ENCODE measurements at places on chromosomes 3 and 15.

DNA sequence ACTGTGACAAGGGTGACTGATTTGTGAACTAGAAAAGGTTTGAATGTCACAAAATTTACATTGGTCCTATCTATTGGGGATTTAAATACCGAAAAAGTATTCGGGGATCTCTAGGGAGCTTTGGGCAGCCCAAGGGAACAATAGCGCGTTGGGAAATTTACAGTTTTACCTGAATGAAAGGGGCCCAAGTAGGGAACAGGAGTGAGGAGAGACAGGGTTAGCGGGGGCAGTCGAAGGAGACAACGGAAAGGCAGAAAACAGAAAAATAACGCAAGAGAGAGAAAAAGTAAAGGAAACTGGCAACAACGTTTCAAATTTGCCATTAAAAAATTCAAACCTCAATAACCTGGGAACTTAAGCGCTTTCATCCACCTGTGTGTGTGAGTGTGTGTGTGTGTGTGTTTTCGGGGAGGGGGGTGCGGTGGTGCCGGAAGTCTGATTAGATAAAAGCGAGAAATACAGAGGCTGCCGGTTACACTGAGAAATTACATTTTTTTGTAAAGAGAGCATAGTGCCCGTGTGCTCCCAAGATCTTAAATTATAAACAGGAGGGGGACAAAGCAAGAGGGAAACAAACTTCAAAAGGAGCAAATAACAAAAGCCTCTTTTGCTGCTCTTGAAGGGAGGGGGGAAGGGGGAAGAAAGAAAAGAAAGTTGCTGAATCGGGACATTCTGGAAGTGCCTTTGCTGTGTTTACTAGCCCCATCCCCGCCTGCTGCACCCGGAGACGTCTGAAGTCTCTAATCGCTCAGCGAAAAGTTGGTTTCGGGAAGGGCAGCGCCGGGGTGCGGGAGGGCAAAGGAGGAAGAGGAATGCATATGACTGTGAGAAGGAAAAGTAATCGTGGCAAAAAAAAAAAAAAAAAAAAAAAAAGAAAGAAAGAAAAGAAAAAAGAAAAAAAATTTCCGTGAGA, 721 bp upstream of the ZIC1 start:
- no peak for DNase-seq

DNA sequence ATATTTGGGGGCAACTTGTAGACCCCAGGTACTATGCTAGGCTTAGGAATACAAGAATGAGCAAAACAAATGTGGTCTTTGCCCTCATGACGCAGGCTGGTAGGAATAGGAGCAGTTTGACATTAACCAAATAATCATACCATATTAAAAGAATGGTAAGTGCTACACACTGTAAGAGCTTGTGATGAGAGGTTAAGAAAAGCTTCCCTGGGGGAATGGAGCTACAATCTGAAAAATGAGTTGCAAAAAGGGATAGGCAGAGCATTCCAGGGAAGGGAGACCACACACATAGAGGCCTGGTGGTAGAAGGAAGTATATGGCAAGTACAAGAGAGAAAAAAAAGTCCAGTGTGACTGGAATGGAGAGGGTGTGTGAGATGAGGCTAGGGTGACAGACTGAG, 37.3 kb downstream of the TMOD3 start:
- DNase-seq: no peak

DNA sequence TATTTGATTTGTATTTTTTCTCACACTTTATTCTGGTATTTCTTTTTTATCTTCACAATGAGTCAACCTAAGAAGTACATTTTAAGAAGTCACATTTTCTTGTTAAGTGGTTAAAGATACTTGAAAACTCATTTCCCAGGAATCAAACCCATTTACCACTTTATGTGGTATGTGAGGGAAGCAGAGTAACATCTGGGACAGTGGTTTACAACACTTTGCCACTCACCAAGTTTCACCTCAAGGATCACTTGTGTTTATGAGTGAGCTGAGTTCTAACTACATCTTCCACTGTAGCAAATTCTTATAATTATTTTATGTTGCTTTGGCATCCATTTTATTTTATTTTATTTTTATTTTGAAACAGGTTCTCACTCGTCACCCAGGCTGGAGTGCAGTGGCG, 53.8 kb downstream of the IGSF11 start:
- no peak for DNase-seq

DNA sequence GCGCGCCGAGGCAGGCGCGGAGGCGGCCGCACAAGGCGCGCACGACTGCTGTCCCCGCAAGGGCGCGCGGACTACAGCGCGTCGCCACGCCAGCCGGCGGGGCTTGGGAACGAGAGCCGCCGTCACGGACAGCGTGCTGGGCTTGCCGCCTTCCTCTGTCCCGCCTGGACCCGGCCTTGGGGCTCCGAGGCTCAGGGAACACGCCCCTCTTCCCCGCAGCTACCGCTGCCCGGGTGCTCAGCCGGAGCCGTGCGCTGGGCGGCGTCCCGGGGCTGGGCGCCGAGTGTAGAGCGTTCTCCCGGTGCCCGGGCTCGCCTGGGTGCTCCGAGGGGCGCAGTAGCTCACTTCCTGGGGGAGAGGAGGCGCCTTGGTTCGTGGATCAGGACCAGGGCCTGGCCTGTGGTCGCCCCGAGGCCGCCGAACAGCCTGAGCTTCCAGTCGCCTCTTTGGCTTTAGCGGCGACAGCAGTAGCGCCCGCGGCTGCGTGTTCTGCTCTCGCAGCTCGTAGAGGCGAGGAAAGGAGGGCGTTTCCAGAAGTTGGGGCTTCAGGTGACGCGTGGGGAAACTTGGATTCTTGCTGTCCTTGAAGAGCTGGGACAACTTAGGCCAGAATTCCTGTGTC, 226.7 kb upstream of the C2CD4B start:
- no peak for DNase-seq

- DNase-seq: no peak
Observed at GRCh38 chr15:25652704-25653103, 210.4 kb downstream of the ATP10A start.

DNA sequence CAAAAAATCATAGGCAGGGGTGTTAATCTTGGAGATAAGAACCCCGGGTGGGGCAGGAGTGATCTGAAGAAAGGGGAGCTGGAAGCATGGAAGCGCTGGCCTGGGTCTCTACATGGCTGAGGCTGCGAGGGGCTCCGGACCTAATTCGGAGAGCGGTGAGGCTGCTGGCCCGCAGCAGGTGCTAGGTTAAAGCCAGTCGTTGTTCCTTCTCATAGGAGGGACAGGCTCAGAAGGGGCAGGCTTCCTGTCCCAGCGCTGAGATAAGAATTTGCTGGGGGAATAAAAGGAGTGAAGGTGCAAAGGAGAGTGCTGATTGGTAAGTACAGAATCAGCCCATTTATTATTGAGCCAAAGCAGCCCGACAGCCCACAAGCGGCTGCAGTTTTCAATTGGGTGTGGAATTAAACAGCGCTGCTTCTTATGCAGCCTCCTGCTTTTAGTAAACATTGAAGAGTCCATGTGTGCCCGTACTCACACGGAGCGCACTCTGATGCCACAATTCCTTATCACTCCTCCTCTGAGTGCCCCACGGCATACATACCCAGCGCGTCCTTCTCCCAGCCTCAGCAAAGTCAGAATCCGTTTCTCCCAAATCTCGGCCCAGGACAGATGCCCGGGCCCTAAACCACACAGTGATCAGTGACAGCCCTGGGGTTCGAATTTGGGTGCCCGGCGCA, 17.1 kb downstream of the CHST13 start:
- DNase-seq: no peak

DNA sequence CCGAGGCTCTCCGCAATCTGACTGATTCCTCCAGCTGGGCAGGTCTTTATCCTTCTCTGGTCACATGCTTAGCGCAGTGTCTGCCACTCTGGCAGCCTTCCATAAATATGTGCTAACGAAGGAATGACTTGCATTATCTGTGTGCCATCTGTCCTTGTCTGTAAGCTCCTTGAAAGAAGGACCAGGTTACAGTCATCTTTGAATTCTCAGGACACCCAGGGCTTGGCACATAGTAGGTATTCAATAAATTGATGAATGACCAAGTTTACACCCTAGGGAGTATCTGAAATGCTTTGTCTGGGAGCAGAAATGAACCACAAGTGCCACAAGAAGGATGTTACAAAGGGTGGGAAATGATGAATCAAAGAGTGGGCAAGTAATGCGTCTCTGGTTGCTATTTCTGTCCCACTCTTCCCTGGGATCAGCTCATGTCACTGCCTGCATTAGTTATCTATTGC, 16.5 kb upstream of the FAM3D start:
- DNase-seq: peak; percentile 40

DNA sequence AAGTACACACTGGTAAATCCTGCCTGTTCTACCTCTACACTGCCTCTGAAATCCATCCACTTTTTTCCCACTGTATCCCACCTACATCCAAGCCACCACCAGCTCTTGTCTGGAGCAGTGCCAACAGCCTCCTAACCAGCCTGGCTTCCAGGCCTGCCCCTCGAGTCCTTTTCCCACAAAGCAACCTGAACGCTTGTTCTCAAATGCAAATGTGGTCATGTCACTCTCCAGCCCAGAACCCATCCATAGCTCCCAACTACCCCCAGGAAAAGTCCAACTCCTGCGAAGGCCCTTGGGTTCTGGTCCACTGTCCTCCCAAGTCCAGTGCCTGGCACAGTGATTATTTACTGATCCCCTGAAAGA, 83.8 kb downstream of the SEMA5B start:
- no peak for DNase-seq

DNA sequence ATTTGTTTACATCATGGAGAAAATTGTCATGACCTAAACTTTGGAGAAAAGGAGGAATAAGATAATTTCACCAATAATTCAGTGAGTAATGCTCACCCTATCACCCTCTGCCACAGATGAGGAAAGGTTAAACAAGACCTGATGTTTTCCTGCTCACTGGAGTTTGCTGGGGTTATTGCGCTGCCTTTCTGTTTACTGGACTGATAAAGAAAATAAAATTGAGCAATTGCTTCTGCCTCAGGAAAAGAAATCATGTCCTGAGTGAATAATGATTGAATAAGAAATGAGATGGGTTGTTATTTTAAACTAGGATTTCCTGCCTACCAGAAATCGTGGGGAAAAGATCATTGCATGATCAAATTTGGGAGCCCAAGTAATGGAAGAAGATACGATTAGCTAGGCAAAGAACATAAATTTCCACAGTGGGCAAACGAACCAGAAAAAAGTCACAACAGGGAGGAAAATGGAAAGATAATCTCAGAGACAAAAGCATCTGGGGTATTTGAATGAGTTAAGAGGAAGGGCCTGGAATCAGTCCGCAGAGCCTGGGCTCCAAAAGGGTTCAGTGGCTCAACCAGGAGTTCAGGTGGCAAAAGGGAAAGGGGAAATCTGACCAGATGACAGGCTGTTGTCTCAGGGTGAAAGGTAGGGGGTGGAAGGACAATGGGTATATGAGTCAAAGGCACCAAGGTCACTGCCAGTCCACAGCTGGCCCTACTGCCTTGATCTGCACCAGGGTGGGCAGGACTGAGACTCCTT, 146.8 kb downstream of the FAM43A start:
- no peak for DNase-seq

GRCh38 chr3:87437765-87438164, 161.4 kb upstream of the POU1F1 start:
- no peak for DNase-seq

- peak; percentile 31 for DNase-seq
Observed at GRCh38 chr3:101780661-101781060, 1.6 kb downstream of the NXPE3 start.

GRCh38 chr15:58344213-58345070, 87.3 kb upstream of the LIPC start:
- DNase-seq: no peak

DNA sequence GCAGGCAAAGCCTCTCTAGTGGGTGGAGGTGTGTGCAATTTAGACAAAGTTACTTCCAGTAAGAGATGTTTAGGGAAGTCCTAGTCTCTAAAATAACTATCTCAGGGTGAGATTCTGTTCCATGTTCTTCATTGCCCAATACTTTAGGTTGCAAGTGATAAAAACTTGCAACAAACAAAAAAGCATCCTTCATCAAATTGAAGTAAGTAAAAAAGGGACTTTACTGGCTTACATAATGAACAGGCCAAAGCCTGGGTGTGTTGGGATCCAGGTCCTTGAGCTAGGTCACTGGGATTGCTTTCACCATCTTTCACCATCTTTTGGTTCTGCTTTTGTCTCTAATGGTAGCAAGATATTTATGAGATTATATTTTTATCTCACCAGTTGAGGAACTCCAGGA, 38.3 kb downstream of the CX3CR1 start:
- peak; percentile 75 for DNase-seq

DNA sequence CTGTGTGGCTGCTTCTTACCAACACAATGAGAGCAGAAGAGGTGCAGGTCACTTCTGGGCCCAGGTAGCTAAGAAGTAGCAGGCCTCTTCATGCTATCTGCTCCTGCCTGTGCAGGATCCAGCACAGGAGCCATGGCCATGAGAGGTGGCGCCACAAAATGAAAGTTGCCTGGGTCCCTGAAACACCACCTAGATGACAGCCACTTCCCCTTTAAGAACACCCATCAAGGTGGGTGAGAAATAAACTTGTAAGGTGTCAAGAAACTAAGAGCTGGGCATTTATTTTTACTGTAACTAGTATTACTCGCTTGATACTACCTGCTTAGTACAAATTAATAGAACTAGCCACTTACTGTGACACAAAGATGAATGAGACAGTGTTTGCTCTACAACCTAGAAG, 484.6 kb upstream of the TBL1XR1 start:
- no peak for DNase-seq

GRCh38 chr3:143971359-143972154, at the start of gene DIPK2A:
Gene DIPK2A (plus strand): TSS chr3:143971823. CDS start chr3:143972333, 510 bp downstream.
- peak; percentile 95 for DNase-seq

DNA sequence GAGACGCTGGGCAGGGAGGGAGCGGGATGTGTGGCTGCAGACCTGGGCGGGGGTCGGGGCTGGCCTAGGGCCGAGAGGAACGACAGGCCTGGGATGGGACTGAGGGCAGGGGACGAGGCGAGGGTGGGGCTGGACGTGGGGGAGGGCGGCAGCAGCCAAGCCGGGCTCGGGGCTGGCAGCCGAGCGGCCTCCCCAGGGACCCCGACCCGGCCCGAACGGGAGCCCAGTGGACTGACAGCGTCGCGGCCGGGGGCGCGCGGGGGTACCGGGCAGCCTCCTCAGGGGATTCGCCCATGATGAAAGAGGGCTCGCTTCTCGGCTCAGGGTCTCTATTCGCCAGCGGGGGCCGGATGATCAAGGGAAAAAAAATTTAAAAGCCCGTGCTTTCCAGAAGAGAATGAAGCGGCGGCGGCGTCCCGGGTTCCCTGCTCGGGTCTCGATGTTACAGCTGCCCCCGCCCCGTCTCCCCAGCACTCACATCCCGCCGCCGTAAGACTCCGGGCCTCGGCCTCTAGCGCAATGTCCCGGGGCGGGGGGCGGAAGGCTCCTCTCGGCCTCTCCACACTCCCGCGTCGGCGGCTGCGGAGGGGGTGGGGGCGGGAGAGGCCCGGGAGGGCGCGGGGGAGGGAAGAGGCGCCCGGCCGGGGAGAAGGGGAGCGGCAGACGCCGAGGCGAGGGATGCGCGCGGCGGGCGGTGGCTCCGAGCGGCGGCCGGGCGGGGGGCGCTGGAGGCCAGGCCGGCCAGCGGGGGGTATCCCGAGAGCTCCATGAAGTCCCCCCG, 4.3 kb downstream of the PTH1R start:
- no peak for DNase-seq

- DNase-seq: no peak
Observed at GRCh38 chr3:40951636-40952035, 247.7 kb upstream of the CTNNB1 start.

DNA sequence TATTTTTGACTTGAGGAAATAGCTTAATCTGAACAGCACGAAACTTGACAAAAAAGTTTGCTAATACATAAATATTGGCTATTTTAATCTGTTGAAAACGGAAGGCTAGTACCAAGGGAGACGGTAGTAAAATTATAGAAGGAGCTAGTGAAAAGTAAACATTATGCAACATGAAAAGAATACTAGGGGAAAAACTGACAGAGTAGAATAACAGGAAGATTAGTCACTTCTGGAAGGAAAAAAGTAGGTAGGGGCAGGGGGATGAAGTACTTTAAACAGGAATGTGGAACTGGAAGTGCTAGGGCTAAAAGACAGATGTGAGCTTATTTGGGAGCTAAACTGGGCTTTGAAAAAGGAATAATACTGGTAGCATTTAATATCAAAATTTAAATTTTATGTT, 60.1 kb downstream of the MBNL1 start:
- peak; percentile 31 for DNase-seq
